NCI-H2171 treated with DMSO at 0.1 percent for 48 hours (cell line): ENCODE measurements at places on chromosomes 2 and 18.
A peak's percentile ranks its signal among the peaks of the same experiment; 100 is the strongest.

- DNase-seq: no peak
Observed at GRCh38 chr18:48662011-48662661, 123.3 kb downstream of the CTIF start.

GRCh38 chr2:47697000-47697601 lies 85.8 kb upstream of the MSH6 start:
- DNase-seq: no peak

DNA sequence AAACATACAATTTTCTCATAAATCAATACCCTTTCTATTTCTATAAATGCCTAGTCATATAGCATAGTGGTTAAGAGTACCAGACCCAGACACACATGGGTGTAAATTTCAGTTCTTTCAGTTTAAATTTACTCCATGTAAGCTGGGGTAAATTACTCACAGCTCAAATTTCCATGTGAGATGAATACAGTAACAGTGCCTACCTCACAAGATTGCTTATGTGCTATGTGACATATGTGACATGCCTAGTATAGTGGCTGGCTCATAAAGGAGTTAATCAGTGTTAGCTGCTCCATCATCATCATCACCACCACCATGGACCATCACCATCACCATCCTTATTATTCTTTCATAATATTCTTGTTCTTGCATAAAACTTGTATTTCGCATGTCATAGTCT lies 61.6 kb upstream of the CD302 start:
- no peak for DNase-seq

GRCh38 chr18:77512152-77512551 lies 262.5 kb downstream of the GALR1 start:
- no peak for DNase-seq

DNA sequence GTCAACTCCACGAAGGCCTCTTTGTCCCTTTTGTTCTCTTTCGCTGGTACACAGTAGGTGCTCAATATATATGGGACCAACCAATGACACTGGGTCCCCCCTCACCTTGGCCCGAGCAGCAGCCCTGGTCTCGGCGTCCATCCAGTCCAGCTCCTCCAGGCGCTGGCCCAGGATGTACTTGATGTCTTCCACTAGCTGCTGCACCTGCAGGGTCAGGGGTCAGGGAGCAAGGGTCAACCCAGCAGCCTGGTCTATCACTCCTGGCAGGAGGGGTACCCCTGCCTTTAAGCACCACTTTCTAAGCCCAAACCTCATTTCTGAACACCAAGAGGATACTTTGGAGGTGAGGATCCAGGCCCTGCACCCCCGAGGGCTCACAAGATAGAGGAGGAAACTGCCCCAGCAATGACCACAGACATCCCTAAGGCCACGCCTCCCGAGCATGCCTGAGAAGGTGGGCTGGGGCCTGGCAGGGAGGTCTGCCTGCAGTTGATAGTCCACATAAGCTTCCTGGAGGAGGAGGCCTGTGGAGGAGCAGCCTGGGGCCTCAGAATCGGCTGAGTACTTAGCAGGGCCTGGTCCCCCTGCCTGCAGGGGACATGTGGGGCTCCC lies 4.2 kb downstream of the ECEL1 start:
- no peak for DNase-seq

DNA sequence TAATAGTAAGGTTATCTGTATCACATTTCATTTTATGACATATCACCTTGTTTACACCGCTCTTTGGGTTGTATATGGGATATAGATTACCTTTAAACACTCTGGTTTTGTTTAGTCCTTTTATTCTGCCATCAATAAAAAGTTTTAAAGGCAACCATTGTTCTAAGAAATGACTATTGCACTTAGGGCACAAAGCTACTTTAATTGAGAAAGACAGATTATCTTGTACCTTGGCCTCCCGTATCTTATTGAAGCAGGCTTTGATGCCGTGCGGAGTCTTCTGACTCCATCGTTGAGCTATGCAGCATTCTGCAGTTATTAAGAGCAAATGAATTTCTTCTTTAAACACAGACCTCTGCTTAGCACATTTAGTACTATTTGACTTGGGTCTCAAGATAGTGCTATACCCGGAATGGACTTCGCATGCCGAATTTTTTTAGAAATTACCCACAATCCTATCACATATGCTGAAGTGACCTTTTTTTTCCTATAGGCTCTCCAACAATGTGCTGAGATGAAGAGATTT lies 16.7 kb downstream of the PKDCC start:
- no peak for DNase-seq

DNA sequence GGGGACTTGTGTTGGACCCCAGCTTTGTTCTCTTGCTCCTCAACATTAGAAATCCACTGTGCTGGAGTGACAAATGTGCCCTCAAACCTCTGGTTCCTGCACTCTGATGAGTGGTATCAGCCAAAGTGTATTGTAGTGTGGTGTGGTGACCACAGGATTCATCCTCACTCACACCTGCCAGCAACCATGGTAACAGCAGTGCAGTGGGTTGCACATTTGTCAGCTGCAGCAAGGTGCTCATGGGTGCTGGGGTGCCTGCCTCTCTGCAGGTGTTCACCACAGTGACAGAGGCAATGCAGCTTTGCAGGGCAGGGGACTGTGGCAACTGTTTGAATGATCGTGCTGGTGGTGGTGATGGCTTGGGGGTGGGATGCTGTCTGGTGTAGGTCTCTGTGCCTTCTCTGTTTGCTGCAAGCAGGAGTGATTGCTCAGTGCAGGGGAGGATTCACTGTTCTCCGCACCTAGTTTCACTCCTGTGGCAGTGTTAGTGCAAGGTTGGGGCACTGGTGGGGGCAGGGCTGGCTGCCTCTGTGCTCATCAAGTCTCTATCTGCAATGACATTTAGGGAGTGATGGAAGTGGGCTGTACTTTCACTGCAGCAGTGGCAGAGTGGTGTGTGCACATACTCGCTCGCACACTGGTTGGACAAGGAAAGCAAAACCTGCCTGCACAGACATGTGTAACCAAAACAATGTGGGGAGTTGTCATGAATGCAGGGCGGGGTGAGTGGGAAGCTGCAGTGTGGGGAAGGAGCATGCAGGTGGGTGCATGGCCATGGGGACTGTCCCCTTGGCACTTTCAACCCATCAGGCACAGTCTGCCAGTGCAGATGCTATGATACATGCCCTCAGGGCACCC lies 301.1 kb downstream of the PIK3C3 start:
- no peak for DNase-seq

DNA sequence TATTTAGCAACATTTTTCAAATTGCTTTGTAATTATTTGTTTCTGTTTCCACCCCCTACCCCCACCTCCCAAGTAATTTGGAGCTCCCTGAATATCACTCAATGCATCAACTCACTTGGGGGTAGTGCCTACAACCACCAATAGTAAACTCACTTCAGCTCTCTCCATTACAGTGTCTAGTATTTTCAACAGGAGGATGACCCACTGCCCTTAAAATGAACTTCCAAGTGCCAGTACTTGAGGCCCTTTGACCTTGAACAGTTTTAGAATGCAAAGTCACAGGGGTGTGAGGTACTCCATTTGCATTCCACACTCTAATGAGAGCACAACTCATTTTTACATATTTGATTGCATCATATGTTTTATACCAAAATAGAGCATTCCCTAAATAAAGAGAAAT lies 523.0 kb downstream of the ERBB4 start:
- no peak for DNase-seq

- DNase-seq: no peak
Observed at GRCh38 chr2:107721178-107721577, 105.5 kb upstream of the RGPD4 start.

- DNase-seq: no peak
Observed at GRCh38 chr2:25053041-25053440, 11.2 kb downstream of the EFR3B start.

DNA sequence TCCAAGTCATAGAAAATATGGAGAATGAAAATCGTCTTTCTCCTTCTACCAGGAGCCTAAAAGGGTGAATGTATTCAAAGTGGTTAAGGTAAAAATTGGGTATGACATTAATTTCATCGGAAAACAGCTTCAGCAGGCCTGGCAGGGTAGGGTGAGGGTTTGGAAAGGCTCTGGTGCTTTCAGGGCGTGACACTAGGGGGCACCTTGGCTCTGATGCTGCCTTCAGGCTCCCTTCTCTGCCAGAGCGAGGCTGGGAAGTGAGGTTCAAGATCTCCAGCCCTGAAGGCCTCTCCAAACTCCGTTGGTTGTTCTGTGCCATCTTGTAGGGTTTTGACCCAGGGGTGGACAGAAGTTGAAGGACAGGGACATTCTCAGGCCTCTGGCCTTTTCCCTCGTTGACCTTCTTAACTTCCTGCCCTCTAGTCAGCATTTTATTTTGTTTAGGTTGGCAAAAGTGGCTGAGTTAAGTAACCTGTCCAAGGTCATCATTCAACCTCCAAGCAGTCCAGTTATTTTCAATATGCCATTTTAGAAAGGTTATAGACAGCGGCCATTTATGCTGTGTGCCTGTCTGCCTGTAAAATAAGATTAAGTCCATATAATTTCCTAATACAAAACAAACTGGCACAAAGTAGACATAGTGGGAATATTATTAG lies 40.3 kb downstream of the EML6 start:
- no peak for DNase-seq

- DNase-seq: no peak
Observed at GRCh38 chr2:45826884-45827635, 175.6 kb downstream of the PRKCE start.

DNA sequence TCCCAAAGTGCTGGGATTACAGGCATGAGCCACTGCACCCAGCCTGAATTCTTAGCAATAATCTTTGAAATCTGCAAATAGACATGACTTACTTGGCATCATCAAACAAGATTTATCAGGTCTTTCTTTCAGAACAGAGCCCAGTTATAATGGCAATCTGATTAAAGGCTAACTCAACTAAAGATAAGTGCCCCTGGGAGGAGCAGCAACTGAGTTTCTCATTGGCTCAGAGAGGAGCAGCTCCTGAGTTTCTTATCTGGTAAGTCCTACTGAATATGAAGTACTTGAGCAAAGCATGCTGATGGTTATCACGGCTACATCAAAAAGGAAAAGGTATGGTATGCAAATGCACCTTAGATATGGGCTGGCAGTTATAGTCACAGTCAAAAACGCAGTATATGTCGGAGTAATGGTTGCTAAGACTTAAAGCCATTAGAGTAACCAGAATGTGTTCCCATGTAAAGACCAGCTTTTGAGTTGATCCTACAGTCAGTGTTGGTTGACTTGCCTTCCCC lies 15.0 kb upstream of the AP1S3 start:
- DNase-seq: no peak

DNA sequence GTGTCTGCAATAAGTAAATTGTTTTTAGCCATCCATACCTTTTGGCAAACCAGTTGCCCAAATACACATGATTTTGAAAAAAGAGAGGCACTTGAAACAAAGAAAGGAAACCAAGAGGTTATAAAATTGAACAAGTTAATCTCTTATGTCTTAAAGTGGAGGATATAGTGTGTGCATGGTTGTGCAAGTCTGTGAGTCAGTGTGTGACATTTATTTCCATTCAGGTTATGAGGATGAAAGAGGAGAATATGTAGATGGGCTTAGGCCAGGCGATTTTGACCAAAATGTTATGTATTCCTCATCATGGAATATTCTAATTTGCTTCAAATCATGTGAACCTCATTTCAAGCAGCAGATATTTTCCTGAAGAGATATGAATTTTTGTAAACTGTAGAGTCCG lies 123.3 kb downstream of the SETBP1 start:
- DNase-seq: no peak

DNA sequence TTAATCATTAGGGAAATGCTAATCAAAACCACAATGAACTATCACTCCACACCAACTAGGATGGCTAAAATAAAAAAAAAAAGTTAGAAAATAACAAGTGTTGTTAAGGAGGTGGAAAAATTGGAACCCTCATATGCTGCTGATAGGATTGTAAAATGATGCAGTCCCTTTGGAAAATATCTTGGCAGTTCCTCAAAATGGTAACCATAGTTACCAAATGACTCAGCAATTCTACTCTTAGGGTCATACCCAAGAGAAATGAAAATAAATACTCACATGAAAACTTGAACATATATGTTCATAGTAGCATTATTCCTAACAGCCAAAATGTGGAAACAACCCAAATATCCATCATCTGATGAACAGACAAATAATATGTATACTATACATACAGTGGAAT lies 15.7 kb upstream of the ACVR2A start:
- DNase-seq: peak; percentile 77

DNA sequence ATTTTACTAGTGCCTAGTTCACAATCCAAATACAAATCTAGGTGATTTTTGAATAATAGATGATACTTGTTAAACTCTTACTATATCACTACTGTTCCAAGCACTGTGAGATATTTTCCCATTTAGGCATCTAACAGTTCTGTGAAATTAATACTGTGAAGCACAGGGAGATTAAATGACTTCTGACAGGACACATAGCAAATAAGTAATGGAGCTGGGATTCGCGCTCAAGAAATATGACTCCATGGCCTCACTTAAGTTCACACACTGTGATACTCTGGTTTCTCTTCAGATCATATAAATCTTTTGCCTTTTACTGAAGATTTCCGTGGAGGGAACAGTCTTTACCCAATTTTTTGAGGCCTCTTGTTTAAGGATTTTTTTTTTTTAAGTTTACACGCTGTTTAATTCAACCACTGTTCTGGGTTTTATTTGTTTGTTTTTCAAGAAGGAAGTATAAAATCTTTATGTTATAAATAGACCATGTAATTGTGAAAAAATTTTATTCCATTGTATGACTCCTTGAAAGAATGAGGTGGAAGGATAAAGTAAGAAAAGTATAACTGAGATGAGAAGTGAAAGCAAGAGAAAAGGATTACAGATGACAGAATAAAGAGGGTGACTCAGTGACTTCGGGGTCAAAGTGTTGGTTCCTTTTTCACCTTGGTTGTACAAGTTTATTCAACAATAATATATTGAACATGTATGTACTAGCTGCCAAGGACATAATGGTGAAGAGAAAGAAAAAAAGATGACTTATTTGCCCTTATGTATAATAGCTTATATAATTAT lies 30.2 kb downstream of the RBM45 start:
- peak; percentile 73 for DNase-seq

GRCh38 chr2:105593221-105593967 lies 151.3 kb upstream of the NCK2 start:
- no peak for DNase-seq

GRCh38 chr2:146079216-146079615 lies 1559.3 kb upstream of the ZEB2 start:
- no peak for DNase-seq

DNA sequence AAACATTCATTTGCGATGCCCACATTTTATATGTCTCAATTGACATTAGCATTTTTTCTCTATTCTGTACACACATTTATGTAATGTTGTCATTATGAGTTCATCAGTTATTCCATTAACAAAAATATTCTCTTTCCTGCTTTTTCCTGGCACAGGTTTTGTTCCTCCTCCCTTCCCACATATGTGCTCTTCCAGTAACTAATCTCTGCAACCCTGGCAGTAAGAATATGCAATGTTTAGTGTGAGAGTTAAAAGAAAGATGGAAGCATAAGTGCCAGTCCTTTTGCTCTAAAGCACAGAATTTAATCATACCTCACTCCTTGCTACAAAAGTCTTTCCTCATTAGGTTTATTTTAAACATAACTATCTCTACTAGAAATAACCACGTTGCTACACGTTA lies 155.8 kb upstream of the ERBB4 start:
- no peak for DNase-seq
